Activated CD4-positive, CD25-positive, alpha-beta regulatory T cell treated with anti-CD3 and anti-CD28 coated beads, Interleukin-2, amount 50 U/mL, for 72 hours (primary cell): ENCODE measurements at places on chromosomes 6 and 20.

DNA sequence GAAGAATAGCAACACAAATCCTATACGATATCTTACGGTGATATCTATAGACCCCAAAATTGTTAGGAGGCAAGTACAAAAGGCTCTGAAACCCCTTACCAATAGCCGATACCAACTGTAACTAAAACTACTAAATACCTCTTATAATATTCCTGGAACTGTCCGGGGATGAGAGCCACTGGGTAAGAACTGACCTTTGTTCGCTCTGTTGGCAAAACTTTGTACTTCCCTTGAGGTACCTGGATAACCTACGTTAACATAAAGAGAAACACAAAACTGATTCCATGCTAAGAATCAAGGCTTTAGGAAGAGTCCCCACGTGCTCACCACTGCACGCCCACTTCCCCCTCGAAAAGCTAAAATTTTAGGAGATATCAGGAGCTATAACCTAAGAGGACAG lies 9.7 kb downstream of the PHF10 start:
- no peak for DNase-seq

DNA sequence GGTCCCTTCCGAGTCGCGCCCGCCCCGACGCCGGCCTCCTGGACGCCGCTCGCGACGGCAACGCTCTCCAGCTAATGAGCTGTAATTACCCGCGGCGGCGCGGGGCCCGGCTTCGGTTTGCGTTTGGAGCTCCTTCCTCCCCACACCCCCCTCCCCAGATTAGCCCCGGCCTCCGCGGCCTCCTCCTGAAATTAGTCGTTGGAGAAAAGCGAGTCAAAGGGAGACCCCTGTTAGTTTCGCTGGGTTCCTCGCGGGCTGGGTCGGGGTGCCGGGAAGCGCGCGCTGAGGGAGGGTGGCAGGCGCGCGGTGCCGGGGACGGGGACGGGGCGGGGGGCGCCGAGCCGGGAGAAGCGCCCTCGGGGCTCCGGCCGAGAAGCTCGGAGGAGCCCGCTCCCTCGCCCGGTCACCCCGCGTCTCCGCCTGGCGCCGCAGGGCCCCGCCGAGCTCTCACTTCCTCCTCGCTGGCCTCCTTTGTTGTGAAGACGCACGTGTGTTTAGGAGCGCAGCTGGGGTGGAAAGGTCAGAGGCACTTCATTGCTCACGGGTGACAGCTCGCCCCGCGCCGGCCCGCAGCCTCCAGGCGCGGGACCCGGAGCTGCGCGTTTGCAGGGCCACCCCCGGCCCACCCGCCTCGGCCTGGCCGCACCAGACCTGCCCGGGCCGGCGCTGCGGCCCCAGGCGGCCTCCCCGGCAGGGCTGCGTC lies 4.9 kb downstream of the FOXC1 start:
- no peak for DNase-seq

- DNase-seq, result no peak
Measured at GRCh38 chr6:108937170-108937569, 88.9 kb downstream of the ARMC2 start.

GRCh38 chr6:5107341-5107740 lies 22.2 kb downstream of the PPP1R3G start:
- DNase-seq, result no peak

DNA sequence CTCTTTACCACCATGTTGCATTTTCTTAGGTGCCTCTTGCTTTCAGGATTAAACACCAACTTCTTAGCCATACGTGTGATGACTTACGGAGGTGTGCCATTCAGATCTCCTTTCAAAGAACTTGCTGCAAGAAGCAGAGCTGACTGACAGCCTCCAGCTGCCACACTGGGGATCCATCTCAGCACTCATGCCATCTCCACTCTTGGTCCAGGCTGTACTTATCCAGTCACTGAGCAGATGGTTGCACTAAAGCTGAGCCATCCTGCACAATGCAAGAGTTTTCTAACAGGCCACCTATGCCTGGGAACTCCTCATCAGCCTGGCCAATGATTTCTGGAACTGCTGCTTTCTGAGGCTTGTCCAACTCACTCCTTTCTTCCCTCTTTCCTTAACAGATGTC lies 31.4 kb upstream of the KIF6 start:
- no peak for DNase-seq

DNA sequence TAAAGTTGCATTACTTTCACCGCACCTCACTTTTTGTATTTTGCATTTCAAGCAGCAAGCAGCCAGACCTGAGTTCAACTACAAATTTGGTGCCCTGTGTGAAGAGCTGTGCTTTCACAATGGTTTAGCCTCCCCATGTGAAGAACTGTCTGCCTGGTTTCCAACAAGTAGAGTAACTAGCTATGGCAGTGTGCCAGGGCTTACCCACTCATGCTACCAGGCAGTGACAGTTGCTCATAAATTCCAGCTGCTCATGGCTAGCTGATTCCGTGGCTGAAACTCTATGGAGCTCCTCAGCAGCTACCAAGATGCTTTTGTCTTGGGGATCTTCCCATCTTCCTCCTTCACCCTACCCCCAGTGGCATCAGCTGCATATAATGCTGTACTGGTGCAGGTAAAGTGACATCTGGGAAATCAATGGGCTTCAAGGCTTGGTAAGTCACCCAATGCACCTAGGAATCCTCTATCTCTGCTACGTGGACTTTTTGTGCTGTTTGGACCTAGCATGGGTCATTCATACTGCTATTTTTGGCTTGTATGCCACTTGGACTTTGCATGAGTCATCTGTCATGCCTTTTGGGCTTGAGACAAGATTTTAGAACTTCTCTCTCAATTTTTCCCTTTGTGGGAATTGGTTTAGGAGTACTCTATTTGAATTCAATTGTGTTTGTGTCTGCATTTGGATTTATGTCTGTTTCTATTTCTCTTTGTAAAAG lies 176.5 kb upstream of the GJE1 start:
- no peak for DNase-seq

GRCh38 chr6:13099771-13100170 lies 228.6 kb downstream of the TBC1D7 start:
- no peak for DNase-seq
